ENCODE measurements at places on chromosomes 12 and 14.

GRCh38 chr14:24982472-24983155, 67.3 kb downstream of the STXBP6 start:
- no peak for DNase-seq

DNA sequence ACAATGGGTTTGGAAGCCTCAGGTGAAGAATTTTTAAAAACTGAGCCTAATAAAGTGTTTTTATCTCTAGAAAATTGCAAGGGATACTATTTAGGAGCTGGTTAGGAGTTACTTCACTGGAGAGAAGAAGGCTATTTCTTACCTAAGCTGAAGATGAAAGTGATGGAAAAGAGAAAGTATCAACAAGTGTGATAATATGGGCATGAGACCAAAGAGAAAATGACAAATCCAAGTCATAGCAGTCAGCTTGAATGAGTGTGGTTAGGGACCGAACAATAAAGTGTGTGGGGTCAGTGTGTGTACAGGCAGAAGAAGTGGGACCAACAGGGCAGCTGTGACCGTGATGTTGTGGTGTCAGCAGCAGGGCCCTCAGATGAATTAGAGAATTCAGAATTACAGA, 24.2 kb upstream of the ADAMTS20 start:
- DNase-seq: no peak

GRCh38 chr12:79033788-79034187, 169.2 kb downstream of the SYT1 start:
- no peak for DNase-seq

DNA sequence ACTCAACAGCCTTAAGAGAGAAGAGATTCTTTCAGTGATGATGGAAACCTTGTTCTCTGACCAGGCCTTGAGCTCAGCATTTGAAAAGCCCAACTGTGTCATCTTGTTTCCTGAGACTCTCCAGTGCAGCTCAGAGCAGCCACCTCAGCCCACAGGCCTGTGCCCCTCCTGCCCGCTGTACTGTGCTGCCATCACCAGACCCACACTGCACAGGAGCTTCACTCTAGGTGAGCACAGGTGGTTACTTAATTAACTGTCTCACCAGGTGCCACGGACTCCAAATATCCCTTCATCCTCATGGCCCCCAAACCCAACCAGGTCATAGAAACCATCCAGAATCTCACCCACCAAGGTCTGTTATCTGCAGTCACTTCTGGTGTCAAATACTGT, 51.3 kb downstream of the JAG2 start:
- peak; percentile 5 for DNase-seq

DNA sequence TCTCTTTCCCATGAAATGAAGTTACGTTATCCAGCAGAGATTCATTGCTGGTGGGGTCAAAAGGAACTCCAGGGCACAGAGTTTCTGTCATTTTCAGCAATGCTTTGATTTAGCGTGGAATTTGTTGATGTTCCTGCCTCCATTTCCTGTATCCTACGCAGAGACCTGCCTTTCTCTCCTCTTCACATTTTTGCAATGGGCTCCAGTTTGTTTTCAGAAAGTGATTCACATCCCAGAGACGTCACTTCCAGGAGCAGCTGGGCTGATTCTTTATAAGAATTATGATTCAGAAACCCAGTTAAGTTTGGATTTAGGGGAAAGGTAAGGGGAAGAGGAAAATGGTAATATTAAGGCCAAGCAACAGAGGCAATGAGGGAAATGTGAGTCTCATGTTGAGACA, 11.6 kb downstream of the RNASE10 start:
- DNase-seq: peak; percentile 29

DNA sequence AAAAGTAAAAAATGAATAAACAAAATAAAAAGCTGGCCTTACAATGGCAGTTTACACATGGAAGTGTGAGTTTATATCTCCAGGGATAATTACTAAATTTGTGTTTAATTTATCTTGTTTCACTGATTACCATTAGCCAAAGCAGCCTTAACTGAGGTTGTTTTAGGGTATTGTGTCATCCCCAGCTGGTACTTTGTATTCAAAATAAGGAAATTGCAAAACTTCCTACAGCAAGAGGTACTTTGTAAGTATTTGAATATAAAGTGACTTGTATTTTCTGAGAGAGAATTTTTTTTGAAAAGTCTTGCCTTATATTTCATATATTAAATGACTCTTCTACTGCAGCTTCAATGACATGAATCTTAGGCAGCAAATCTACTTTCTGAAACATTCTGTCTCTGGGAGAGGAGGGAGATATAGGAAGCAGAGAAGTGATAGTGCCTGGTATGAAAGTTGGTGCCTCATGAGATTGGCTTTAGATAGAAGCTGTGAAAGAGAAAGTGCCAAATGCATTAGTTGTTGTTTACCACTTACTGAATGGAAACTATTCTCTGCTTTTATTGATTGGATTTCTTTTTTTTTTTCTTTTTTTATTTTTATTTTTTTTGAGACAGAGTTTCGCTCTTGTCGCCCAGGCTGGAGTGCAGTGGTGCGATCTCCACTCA, 6.7 kb downstream of the FNTB start:
- DNase-seq: no peak

GRCh38 chr12:90244232-90244631, 535.6 kb upstream of the ATP2B1 start:
- no peak for DNase-seq

GRCh38 chr12:42023733-42024494, 120.8 kb downstream of the GXYLT1 start:
- peak; percentile 88 for DNase-seq
